HEK293T (cell line): ENCODE measurements at places on chromosomes 13 and 19.

DNA sequence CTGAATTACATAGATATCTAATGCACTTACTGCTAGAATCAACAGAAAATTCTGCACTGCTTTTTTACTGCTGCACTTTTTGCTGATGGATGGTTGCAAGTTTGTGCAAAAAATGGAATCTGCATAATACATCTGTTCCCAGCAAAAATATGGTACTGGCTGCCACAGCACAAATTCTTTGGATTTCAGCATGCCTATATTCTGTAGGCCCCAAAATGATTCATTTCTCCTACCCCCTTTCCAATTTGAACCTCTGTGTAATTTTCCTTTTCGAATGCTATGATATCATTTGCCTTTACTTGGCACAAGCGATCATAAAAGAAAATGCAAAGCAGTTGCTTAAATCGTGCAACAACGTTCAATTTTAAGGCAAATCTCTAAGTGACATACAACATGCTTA is 524.2 kb upstream of the NBEA start:
- no peak for DNase-seq

- DNase-seq = no peak
Measured at GRCh38 chr13:93927431-93927830, 552.1 kb downstream of the DCT start.

DNA sequence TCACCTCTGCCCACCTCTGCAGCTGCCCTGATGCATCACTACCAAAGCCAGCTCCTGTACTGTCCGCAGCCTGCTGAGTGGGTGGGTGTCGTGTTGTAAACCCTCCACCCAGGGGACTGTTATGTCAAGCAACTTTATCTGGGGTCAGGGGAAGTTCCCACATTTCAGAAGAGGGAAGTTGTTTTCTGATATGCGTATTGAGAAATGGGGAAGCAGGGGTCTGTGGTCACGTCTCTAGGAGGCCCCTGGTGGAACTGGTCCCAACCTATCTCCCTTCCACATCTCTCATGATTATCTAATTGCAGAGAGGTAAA is 31.2 kb downstream of the CLEC17A start:
- DNase-seq = no peak

GRCh38 chr13:50126263-50126992 is 111.2 kb downstream of the KCNRG start:
- no peak for DNase-seq

DNA sequence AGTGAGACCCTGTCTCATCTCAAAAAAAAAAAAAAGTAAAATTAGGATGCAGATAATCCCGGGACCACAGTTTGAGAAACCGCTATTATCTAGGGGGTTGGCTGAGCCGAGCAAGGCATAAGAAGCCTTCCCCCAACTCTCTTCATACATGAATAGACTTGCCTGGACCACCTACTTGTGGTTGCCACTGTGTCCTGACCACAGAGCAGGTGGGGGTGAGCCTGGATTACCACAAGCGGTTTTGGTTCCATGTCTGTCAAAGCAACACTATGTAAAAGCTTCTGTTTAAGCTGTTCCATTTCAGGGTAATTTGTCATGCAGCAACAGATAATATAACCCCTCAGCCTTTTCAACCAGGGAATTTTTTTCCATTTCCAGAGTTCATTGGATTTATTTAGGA is 3.3 kb upstream of the NAPA start:
- DNase-seq = no peak
